LHCN-M2 (cell line): ENCODE measurements at places on chromosomes 11 and 22. TPM values are rescaled to one million over a fixed set of nuclear protein-coding genes. Genes with fewer than 3 reads are reported as not detected.

Gene SYTL2
- total RNA-seq: 75.8 and 84.4 TPM in 2 replicates

Gene RGL4
- not detected in 2 replicates for total RNA-seq

Gene PTPMT1
- 88.1 and 94.3 TPM in 2 replicates for total RNA-seq

Gene LDHAL6A
- not detected in 2 replicates for total RNA-seq

Gene DEPDC5
- total RNA-seq: 6.5 and 13.8 TPM in 2 replicates

Gene GPHA2
- not detected in 2 replicates for total RNA-seq

Gene CDKN1C
- total RNA-seq: 0.45 and 2.5 TPM in 2 replicates

Gene GLYAT
- not detected in 2 replicates for total RNA-seq

Gene MS4A12
- total RNA-seq: 1.4 TPM in 1 of 2 replicates, not detected in the other

Gene SYT12
- not detected in 2 replicates for total RNA-seq

Gene YPEL4
- total RNA-seq: 0.32 and 0.46 TPM in 2 replicates

Gene DEAF1
- total RNA-seq: 30.2 and 39.4 TPM in 2 replicates

Gene MYBPC3
- total RNA-seq: not detected in 2 replicates

Gene BIRC3
- 0.40 and 0.64 TPM in 2 replicates for total RNA-seq

Gene RTN4R
- total RNA-seq: 0.63 TPM in 1 of 2 replicates, not detected in the other

Gene NADSYN1
- total RNA-seq: 46.1 and 48.2 TPM in 2 replicates

Gene MYRF
- total RNA-seq: 0.17 and 0.26 TPM in 2 replicates

Gene STARD10
- total RNA-seq: 3.2 and 7.4 TPM in 2 replicates

Gene CLDN5
- total RNA-seq: 4.9 and 11.1 TPM in 2 replicates

Gene MS4A4A
- not detected in 2 replicates for total RNA-seq

Gene KRTAP5-1
- not detected in 2 replicates for total RNA-seq
